Stimulated activated CD4-positive, alpha-beta T cell treated with anti-CD3 and anti-CD28 coated beads, Interleukin-1b, Interleukin-23, amount 100 ng/mL, for 1 hour (primary cell): ENCODE measurements at places on chromosomes 4 and X.

DNA sequence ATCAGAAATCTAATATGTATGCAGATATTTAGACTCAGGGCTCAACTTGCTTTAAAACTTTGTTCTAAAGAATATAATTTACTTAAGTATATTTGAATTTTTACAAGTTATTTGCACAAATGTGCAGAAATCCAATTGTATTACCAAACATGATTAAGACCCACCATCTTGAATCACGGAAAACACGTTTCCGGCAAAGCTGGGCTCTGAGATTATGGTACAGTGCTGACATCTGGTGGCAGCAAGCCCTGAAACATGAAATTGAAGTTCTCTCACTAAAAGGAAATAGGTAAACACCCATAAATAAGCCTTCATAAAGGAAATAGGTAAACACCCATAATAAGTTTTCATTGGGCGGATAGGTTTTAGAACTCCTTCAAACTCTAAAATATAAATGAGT is 98.3 kb upstream of the MAOA start:
- peak; percentile 14 for DNase-seq

DNA sequence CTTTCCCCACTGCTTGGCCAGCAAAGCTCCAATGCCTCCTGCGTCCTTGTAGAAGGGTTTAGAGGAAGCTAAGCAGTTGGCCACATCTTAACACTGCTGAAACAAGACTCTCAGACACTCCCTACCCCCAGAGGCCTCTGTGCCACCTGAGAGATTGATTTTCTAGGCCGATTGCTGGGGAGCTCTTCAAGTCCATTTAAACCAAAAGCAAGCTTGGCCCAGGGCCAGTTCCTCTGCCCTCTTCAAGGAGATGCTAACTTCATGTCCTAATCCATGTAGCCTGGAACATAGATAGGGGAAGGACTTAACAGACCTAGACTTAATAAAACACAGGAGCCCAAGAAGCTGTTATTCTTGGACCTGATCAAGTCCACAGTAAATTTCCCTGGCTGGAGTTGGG is 27.2 kb upstream of the FMR1NB start:
- DNase-seq = no peak

DNA sequence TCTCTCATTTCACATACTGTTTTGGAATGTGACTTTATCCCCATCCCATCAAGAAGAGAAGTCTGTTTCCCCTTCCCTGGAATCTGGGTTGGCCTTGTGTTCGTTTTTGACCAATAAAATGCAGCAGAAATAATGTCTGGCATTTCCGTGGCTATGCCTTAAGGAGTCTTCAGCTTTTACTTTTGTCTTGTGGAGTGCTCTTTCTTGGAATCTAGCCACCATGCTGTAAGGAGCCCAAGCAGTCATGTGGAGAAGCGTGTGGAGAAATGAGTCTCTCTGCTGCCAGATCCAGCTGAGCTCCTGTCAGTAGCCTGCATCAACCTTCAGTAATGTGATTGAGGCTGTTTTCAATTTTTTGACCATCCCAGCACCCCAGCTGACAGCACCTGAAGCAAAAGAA is 84.4 kb upstream of the ARMCX2 start:
- no peak for DNase-seq

GRCh38 chr4:2378898-2379297 is 39.5 kb downstream of the ZFYVE28 start:
- DNase-seq = no peak

DNA sequence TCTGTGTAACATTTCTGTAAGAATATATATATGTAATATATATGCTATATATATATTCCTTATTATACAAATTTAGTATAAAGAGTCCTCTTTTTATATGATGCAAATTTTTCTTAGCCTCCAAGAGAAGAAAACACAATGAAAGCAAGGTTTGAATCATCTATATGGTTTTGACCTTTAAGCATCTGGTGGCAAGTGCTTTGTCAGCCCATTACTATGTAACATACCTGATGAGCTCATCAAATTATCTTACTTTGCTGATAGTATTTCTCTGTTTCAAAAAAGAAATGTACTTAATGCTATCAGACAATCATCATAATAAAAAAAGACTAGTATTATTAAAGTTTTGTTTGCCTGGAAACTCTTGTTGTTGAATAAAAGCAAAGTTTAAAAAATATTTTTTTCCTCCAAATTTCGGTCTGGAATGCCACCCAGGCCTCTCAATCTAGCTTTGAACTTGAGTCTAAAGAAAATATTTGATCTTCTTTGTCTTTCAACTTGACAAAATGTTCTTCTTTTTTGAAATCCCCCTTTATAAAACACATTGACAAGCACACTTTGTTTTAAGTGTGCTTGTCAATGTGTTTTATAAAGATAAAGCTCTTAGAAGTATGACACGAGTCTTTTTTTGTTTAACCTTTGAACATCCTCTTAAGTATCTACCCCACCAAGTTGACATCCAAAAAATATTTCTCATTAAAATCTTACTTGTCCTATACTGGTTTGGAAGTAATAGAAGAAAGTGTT is 26.2 kb downstream of the ZNF330 start:
- DNase-seq = no peak

- no peak for DNase-seq
Measured at GRCh38 chr4:40301603-40302002, 33.5 kb upstream of the CHRNA9 start.

- no peak for DNase-seq
Measured at GRCh38 chr4:25157081-25157480, 3.2 kb downstream of the SEPSECS start.

DNA sequence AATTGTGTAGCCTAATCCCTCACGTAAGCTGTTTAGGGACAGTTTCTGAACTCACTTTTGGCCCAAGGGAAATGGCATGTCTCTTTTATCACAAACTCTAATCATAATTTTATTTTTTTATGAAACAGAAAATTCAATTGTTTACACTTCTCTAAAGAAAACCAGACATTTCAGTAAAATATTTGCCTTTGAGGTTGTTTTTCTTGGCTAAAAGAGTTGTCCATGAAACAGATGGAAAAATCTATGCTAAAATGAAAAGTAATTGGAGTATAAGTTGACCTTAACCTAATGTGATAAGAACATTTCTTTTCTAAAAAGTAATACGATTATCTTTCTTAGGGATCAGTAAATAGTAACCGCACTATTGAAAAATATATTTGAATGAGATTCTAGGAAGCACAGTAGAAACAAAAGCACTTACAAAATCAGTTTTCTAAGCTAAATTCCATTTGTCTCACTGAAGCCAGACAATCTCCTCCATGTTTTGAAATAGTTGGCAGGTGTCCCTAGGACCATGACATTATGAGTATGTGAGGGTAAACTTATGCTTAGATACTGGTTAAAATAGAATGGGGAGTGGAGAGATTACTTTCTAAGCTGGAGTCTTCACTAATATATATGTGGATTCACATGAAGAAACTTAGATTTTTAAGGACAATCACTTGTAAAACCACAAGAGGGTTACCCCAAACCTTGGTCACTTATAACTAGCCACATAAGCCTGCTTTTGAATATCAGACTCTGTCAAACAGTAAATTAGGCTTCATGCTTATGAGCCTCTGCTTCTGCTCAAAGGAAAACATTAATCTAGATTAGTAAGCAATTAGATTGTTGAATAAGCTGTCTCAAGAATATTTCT is 20.1 kb upstream of the TET2 start:
- DNase-seq = no peak

DNA sequence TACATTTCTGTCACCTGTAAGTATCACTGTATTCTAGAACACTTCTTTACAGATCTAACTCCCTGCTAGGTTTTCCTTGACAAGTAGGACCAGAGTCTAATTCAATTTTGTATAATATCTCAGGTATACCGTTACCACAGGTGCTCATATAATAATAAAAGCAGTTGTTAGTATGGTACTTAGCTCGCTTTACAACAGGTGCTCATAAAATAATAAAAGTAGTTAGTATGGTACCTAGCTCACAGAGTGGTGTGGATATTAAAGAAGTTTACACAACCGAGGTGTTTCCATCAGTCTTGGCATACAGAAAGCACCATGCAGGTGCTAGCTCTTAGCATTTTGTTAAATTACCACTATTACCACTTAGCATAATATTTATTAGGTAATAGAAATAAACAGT is 32.9 kb upstream of the FGFBP2 start:
- no peak for DNase-seq

DNA sequence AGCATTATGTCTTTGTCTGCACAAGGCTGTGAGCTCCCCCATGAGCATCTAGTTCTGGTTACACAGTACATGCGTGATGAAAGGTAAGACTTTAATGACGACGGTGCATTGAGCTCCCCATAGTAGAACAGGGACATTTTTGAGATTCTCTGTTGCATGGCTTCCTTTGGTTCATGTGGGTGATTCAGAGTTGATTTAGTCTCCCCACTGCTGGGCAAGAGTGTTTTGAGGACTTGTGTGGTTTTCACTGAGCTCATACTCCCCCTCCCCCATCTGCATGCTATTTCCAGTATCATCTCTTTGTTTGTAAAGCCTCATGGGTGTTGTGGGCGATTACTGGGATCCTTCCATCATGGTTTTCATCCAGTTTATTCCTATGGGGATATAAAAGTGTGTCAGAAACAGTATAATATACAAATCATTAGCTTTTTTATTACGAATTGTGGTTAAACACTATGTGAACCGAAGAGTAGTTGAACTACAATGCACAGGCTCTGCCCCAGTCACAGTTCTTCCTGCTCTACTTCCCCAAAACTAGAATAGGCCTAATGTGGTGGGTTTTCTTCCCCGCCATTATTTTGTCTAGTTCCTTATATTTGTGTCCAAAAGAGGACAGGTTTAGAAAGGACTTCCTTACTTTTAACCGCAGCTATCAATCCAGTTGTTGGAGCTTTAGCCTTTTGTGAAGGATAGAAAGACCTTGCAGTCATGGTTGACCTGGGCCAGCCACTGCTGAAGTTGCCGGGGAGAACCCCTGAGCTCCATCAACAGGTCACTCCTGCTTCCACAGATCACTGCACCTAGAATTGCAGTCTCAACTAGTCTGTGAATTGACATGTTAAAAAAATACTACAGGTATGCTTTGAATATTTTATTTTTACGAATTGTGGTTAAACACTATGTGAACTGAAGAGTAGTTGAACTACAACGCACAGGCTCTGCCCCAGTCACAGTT is 30.4 kb downstream of the KIT start:
- no peak for DNase-seq

- no peak for DNase-seq
Measured at GRCh38 chr4:119026662-119027444, 108.8 kb upstream of the MYOZ2 start.

DNA sequence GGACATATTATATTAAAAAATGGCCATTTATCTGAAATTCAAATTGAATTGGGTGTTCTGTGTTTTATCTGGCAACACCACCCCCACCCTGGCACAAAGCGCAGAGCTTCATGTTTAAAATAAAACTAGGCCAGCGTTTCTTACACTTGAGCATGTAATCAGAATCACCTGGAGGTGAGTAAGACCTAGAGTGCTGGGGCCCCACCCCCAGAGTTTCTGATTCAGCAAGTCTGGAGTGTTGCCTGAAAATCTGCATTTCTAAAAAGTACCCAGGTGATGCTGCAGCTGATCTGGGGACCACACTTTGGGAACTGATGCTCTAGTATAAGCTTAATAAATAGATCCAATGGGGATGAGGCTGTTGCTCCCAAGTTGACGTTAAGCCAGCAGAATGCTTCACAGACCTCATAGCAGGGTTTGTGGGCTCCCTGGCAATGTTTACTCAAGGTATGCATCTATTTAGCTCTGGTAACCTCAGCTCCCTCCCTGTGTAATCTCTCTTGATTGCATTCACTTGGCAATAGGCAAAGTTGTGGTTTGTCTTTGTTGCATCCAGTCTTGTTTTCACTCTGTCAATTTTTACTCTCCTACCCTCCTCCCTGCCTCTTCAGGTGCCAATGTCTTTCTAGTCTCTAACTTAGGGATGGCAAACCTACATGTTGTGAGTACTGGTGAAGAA is 99.8 kb upstream of the TEX13D start:
- DNase-seq = no peak

DNA sequence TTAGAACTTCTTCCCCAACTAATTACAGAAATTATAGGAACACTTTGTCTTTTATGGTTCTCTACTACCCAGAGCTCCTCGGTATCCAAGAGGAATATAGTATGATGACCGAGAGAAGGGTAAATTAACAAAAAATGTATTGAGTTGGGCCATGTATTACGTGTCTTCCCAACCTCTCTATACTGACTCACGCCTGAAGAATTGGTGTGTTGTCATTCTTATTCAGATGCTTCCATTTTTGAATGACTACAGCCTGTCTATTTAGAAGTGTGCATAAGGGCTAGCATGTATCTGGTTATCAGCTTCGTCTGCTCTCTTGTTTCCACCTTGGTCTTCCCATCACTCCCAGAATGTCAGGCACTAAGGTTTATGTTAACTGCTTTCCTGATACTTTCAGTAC is 24.5 kb upstream of the SCD5 start:
- no peak for DNase-seq

DNA sequence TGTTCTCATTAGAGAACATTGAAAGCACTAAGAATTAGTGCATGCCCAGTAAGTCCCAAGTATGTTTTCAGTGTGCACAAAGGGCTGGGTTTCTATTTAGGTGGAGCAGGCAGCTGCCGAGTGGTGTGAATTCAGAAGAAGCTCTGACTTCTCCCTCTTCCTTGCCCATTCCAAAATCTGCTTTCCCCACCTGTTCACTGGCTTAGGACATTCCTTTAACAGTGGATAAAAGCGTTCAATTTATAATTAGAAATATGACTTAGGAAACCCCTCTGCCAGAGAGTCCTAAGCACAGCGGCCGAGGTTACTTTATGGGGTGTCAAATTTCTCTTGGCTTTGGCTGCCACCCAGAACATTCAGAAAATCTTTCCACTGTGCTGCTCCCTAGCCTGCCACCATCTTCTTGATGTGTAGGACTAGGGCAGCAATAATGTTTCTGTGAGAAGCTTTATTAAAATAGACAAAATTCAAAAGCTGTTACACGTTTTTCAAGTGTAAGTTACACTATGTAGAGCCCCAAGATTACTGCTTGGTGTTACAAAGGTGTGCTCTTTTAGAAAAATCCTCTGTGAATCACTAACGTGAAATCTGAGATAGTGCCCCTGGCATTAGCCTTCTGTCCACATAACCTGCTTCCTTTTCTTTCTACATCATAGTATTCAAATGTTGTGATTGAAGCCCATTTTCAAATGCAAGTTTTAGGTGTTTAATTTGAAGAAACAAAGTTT is 191.6 kb upstream of the ANKRD50 start:
- no peak for DNase-seq

GRCh38 chr4:156194896-156195295 is 241.2 kb upstream of the CTSO start:
- no peak for DNase-seq

DNA sequence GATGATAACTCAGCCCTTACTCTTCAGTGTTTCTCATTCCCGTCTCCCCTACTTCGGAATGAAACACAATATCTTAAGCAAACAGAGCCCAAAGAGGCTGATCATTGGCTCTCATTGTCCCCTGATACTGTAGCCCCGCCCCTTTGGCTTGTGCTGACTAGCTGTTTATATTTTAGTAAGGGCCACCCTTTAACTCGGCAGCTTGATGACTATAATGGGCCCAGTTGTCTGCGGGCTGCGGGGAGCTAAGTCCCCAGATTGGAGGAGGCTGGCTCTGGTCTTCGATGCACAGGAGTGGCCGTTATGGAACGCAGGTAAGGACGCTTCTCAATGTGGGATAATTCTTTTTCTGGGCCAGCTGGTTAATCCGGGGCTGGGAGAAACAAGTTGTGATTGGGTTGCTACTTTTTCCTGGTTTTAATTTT is at the start of gene TRIM2:
TRIM2 (plus strand) TSS at position 197 of the 425 bp plus-strand sequence; CDS start at position 285, 88 bp downstream.
- no peak for DNase-seq

GRCh38 chr4:125198916-125199315 is 115.8 kb upstream of the FAT4 start:
- DNase-seq = no peak
